ENCODE measurements at places on chromosomes 5 and 9. TPM values are rescaled to one million over a fixed set of nuclear protein-coding genes. Genes with fewer than 3 reads are reported as not detected.

The HMHB1 gene
- polyA plus RNA-seq: not detected

The C9orf85 gene
- 16.1 TPM for polyA plus RNA-seq

The PHF24 gene
- polyA plus RNA-seq: 0.02 TPM

The CCL19 gene
- polyA plus RNA-seq: not detected

The HMCN2 gene
- polyA plus RNA-seq: not detected

The FOXD4L4 gene
- not detected for polyA plus RNA-seq
